Stimulated activated CD8-positive, alpha-beta memory T cell treated with anti-CD3 and anti-CD28 coated beads, Interleukin-15, amount 100 ng/mL, for 4 hours (primary cell): ENCODE measurements at places on chromosomes 11 and 22.

- DNase-seq = no peak
Observed at GRCh38 chr11:132942611-132943356, 589.5 kb downstream of the OPCML start.

- DNase-seq = no peak
Observed at GRCh38 chr22:28047740-28048139, 128.7 kb upstream of the PITPNB start.

GRCh38 chr11:131038597-131038996, 122.3 kb upstream of the SNX19 start:
- DNase-seq = no peak

DNA sequence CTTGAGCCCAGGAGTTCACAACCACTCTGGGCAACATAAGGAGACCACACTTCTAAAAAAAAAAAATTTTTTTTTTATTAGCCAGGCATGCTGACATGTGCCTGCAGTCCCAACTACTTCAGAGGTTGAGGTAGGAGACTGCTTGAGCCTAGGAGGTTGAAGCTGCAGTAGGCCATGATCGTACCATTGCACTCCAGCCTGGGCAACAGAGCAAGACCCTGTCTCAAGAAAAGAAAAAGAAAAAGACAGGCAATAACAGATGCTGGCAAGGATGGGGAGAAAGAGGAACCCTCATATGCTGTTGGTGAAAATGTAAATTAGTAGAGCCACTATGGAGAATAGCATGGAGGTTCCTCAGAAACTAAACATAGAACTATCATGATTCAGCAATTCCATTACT, 64.8 kb downstream of the PAK1 start:
- no peak for DNase-seq

- no peak for DNase-seq
Observed at GRCh38 chr11:28833169-28833568, 725.0 kb downstream of the METTL15 start.

DNA sequence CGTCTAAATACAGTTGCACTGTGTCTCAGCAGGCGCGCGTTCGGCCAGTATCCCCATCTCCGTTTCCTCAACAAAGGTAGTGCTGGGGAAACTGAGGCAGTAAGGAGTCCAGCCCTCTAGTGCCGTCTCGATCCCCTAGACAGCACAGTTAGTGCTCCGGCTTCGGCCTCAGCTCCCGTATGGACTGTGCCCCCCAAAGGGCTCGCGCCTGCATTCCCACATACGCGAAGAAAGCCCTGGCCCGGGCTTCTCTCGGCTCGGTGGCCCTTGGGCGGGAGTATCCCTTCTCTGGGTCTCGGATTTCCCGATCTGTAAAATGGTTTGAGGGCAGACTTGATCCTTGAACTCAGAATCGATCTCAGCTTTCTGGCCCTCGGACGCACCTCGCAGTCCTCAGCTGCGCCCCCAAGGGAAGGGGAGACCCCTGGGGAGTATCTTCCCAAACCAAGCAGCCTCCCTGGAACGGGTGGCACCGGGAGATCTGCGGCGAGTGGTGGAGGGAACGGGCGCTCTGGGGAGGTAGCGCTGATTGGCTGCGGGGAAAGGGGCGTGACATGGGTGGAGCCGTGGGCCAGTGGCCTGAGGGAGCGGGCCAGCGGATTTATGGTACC, 759 bp upstream of the PEX16 start:
- DNase-seq = peak; percentile 32

DNA sequence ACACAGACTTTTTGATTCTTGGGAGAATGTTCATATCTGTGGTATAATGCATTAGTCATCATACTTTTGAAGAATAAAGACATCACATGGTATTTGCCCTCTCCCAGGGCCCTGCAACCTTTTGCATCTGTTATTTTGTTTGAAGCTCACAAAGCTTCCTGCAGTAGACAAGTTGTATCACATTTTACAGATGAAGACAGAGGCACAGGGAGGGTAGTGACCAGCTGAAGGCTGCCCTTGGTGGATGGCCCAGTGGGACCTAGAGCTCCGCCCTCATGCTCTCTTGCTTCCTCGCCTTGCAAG, 66.4 kb downstream of the UBASH3B start:
- no peak for DNase-seq
